ENCODE measurements at places on chromosomes 2 and 18. TPM values are rescaled to one million over a fixed set of nuclear protein-coding genes. Genes with fewer than 3 reads are reported as not detected.

LIPG gene
- 123 TPM for total RNA-seq

BMP10 gene
- not detected for total RNA-seq

NETO1 gene
- total RNA-seq: 2.0 TPM

KLHL14 gene
- total RNA-seq: 0.48 TPM

AKAIN1 gene
- not detected for total RNA-seq

SCN2A gene
- 0.06 TPM for total RNA-seq

ZNF236 gene
- total RNA-seq: 8.8 TPM

MALT1 gene
- 11.0 TPM for total RNA-seq

TFCP2L1 gene
- total RNA-seq: not detected

RAPH1 gene
- total RNA-seq: 69.8 TPM
